Activated CD8-positive, alpha-beta T cell treated with anti-CD3 and anti-CD28 coated beads, Interleukin-2, amount 10 ng/mL, durations not matched to agents 7 days and 5 days (primary cell): ENCODE measurements at places on chromosomes 2 and 18.
A peak's percentile ranks its signal among the peaks of the same experiment; 100 is the strongest.

GRCh38 chr2:234691968-234692955, 195.4 kb upstream of the ARL4C start:
- peaks cover 6% of the 10 kb centered on the region for H3K27me3 ChIP-seq
- no peak overlapping the region for H3K4me3 ChIP-seq
- H3K27ac ChIP-seq = no peak overlapping the region
- H3K36me3 ChIP-seq = no peaks in the 10 kb centered on the region

DNA sequence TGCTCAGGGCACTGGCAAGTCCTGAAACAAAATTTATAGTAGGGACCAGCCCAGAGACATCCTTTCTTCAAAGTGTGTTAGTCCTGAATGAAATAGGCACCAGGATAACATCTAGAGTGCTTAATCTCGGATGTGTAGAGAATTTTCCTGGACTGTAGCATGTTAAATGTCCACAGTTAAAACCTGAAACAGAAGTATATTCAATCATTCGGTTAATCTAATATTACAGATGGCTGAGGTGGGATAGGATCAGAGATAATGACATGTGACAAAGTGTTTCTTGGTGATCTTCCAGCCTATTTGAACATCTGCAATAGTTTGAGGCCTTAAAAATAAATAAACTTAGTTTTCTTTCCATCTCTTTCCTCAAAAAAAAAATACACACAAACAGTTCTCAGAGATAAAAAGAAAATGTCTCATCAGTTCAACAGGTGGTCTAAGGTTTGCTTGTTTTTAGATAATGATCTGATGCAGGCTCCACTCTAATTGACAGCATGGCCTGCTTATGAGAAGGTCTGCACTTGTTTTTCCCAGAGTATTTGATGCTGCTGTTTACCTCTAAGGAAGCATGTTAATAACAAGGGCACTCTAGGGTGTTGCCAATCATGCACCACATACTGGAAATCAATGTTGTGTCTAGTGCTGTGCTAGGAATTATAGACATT, 25.9 kb downstream of the CNTNAP5 start:
- DNase-seq = no peak
- no peaks in the 10 kb centered on the region for H3K27me3 ChIP-seq
- no peaks in the 10 kb centered on the region for H3K36me3 ChIP-seq
- no peak overlapping the region for H3K4me3 ChIP-seq

DNA sequence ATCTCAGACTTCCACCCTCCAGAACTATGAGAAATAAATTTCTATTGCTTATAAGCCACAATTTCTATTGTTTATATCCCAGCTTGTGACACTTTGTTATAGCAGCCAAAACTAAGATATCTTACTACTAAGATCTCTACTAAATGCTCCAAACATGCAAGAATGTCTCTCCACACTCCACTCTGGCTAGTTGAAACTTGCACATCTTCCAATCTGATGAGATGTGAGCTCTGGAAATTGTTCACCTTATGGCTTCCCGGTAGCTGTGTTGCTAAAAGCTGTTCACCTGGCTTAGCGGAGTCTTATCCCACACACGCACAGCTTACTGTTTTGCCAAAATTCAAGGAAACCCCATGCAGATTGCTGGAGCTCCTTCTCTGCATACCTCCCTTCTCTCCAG, 43.9 kb downstream of the PKDCC start:
- peaks cover 24% of the 10 kb centered on the region for H3K27me3 ChIP-seq
- no peak for DNase-seq
- H3K4me3 ChIP-seq = no peak overlapping the region

DNA sequence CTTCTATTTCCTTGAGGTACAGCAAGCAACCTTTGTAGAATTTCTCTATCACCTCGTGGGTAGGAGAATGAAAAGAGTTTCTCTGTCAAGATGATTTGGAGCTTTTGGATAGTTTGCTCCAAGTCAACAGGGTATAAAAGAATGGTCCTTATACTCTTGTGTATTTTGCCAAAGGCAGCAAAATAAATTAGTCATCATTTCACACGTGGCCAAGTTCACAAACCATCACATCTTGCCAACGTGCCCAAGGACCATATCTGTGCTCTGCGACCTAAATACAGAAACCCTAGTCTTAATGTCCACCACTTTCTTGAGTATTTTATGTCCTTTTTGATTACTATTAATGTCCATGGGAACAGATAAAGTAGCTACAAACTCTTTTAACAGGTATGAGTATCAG, 262.9 kb downstream of the AFF3 start:
- H3K27ac ChIP-seq = no peak overlapping the region
- DNase-seq = no peak
- H3K27me3 ChIP-seq = peaks cover 5% of the 10 kb centered on the region
- H3K4me1 ChIP-seq = no peaks in the 10 kb centered on the region
- no peak overlapping the region for H3K4me3 ChIP-seq

DNA sequence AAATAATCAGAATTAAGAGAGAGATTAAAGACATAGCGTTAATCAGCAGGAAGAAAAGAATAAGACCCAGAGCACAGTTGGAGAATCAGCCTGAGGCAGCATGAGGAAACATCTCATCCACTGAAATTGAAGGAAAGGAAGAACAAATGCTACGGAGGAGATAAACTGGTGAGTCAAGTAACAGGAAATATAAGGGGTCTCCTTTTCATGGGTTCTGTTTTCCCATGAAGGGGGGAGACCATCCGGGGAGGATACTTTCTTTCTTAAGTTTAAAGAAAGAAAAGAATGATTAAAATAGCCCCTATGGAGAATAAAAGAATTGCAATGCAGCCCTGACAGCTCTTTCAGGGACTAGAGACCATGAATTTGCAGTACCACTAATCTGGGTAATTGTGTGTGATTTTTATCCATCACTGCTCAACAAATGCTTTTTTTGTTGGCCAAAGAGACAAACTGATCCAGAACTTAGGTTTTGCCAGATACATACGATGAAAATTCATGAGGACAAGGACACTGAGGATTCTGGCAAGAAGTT, 17.7 kb downstream of the ROCK2 start:
- peaks cover 8% of the 10 kb centered on the region for H3K4me1 ChIP-seq
- DNase-seq = no peak
- H3K4me3 ChIP-seq = no peak overlapping the region
- no peak overlapping the region for H3K27ac ChIP-seq

GRCh38 chr2:163626639-163627109, 109.1 kb downstream of the FIGN start:
- H3K27me3 ChIP-seq = no peaks in the 10 kb centered on the region
- no peak overlapping the region for H3K27ac ChIP-seq
- H3K4me3 ChIP-seq = no peak overlapping the region
- H3K4me1 ChIP-seq = no peaks in the 10 kb centered on the region
- H3K36me3 ChIP-seq = no peaks in the 10 kb centered on the region

GRCh38 chr2:71640489-71640888, 187.1 kb downstream of the DYSF start:
- no peak overlapping the region for H3K4me3 ChIP-seq
- H3K36me3 ChIP-seq = no peaks in the 10 kb centered on the region
- no peaks in the 10 kb centered on the region for H3K4me1 ChIP-seq
- DNase-seq = no peak
- H3K27me3 ChIP-seq = peaks cover 7% of the 10 kb centered on the region

GRCh38 chr18:46754188-46754587, 2.7 kb downstream of the ST8SIA5 start:
- peaks cover 34% of the 10 kb centered on the region for H3K4me1 ChIP-seq
- peaks cover 51% of the 10 kb centered on the region for H3K27me3 ChIP-seq
- H3K27ac ChIP-seq = no peak overlapping the region
- no peak for DNase-seq
- no peaks in the 10 kb centered on the region for H3K36me3 ChIP-seq

GRCh38 chr18:79603321-79604204, 76.0 kb upstream of the CTDP1 start:
- no peak overlapping the region for H3K27ac ChIP-seq
- no peaks in the 10 kb centered on the region for H3K27me3 ChIP-seq
- no peaks in the 10 kb centered on the region for H3K36me3 ChIP-seq
- no peaks in the 10 kb centered on the region for H3K4me1 ChIP-seq
- no peak for DNase-seq

- no peak overlapping the region for H3K27ac ChIP-seq
- DNase-seq = no peak
- H3K4me3 ChIP-seq = no peak overlapping the region
Observed at GRCh38 chr2:168613551-168613950, 157.5 kb downstream of the CERS6 start.

- no peaks in the 10 kb centered on the region for H3K27me3 ChIP-seq
- no peak overlapping the region for H3K27ac ChIP-seq
- H3K36me3 ChIP-seq = peaks cover 68% of the 10 kb centered on the region
- H3K4me1 ChIP-seq = peaks cover 29% of the 10 kb centered on the region
- no peak overlapping the region for H3K4me3 ChIP-seq
- no peak for DNase-seq
Observed at GRCh38 chr2:101277111-101277510, 24.4 kb downstream of the CNOT11 start.

DNA sequence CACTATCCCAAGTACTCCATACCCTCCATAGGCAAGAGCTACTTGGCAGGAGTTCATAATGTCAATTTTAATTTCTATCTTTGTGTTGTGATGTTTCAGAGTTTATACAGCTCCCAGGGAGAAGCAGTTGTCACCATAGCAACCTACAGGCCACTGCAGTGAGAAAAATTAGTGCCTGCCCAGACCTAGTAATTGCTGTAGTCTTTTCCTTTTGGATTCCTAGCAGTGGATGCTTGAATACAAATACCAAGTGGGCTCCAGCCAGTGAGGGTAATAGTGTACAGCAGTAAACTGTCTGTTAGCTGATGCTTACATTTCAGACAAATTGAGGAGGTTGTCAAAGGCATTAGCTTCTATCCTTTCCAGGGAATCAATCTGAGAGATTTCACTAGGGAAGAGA, 26.7 kb downstream of the LHCGR start:
- H3K36me3 ChIP-seq = no peaks in the 10 kb centered on the region
- no peaks in the 10 kb centered on the region for H3K4me1 ChIP-seq
- DNase-seq = no peak
- no peak overlapping the region for H3K4me3 ChIP-seq

- no peak overlapping the region for H3K4me3 ChIP-seq
- H3K27me3 ChIP-seq = peaks cover 12% of the 10 kb centered on the region
- no peak overlapping the region for H3K27ac ChIP-seq
Observed at GRCh38 chr2:167942366-167943081, 304.9 kb downstream of the STK39 start.

DNA sequence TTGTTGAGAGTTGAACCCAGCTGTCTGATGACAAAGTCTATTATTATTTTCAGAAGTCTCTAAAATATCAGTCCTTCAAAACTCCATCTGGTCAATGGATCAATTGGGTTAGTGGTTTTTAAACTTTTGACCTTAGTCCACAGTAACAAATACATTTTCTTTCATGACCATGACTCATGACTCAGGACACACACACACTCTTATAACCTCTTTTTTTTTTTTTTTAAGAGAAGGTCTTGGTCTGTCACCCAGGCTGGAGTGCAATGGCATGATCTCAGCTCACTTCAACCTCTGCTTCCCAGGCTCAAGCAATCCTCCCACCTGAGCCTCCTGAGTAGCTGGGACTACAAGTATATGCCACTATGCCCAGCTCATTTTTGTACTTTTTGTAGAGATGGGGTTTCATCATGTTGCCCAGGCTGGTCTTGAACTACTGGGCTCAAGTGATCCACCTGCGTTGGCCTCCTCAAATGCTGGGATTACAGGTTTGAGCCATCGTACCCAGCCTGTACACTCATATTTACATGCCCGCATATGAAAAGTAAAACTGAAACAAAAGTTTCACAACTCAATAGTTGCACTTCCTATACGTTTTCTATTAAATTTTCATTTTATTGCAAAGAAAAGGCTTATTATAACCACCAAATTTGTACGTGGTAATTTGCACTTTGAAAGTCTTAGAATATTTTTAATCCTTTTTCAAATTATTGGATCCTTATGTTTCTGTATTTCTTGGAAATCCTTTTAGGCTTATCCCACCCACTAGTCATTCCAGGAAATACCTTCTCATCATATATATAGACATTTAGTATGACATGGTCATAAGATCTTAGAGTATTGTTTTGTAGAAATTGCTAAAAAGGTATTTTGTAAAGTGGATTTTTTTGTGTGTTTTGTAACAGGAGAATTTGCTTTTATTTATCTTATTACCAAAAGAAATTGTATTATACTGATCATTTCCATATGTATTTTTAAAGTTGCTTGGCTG, 199.0 kb downstream of the LPIN1 start:
- peak overlapping the region; percentile 57 for H3K4me3 ChIP-seq
- peaks cover 15% of the 10 kb centered on the region for H3K4me1 ChIP-seq
- peak; percentile 29 for DNase-seq
- peaks cover 8% of the 10 kb centered on the region for H3K36me3 ChIP-seq

- peaks cover 36% of the 10 kb centered on the region for H3K4me1 ChIP-seq
- H3K27me3 ChIP-seq = peaks cover 49% of the 10 kb centered on the region
- no peak for DNase-seq
- no peaks in the 10 kb centered on the region for H3K36me3 ChIP-seq
- no peak overlapping the region for H3K4me3 ChIP-seq
Observed at GRCh38 chr2:216696321-216696720, 972 bp upstream of the IGFBP5 start.

GRCh38 chr2:170428868-170429267, 250.9 kb downstream of the MYO3B start:
- no peak overlapping the region for H3K27ac ChIP-seq
- DNase-seq = no peak
- no peak overlapping the region for H3K4me3 ChIP-seq
- no peaks in the 10 kb centered on the region for H3K4me1 ChIP-seq
- no peaks in the 10 kb centered on the region for H3K36me3 ChIP-seq
- H3K27me3 ChIP-seq = peaks cover 25% of the 10 kb centered on the region

GRCh38 chr18:50869150-50869549, 9.8 kb upstream of the ME2 start:
- DNase-seq = no peak
- no peak overlapping the region for H3K27ac ChIP-seq
- peaks cover 5% of the 10 kb centered on the region for H3K27me3 ChIP-seq
- H3K36me3 ChIP-seq = no peaks in the 10 kb centered on the region
- no peak overlapping the region for H3K4me3 ChIP-seq
- no peaks in the 10 kb centered on the region for H3K4me1 ChIP-seq

GRCh38 chr2:226752887-226753286, 46.7 kb downstream of the IRS1 start:
- no peaks in the 10 kb centered on the region for H3K27me3 ChIP-seq
- H3K4me1 ChIP-seq = no peaks in the 10 kb centered on the region
- H3K36me3 ChIP-seq = no peaks in the 10 kb centered on the region
- no peak for DNase-seq

DNA sequence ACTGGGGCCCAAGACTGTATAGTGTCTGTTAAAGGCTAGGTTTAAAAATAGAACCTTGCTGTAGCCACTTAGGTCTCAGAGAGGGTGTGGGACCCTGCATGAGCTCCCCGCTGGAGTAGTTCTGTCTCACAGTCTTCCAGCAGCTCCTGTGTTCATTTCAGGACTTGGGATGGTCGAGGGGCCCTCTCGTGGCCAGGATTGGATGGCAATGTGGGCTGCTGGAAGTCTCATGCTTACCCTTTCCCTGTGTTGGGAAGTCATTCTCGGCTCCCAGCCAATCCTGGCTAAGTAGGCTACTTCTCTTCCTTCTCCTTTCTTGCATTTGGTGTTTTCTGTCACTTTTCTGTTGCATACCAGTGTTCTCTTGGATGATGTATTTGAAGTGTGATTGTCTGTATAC, 284.0 kb upstream of the GCFC2 start:
- no peak overlapping the region for H3K27ac ChIP-seq
- H3K36me3 ChIP-seq = no peaks in the 10 kb centered on the region
- H3K4me1 ChIP-seq = no peaks in the 10 kb centered on the region
- no peaks in the 10 kb centered on the region for H3K27me3 ChIP-seq
- no peak for DNase-seq
- no peak overlapping the region for H3K4me3 ChIP-seq
